ENCODE measurements at places on chromosomes 7 and 10.

- DNase-seq = no peak
Measured at GRCh38 chr10:28312572-28312971, 9.7 kb upstream of the MPP7 start.

DNA sequence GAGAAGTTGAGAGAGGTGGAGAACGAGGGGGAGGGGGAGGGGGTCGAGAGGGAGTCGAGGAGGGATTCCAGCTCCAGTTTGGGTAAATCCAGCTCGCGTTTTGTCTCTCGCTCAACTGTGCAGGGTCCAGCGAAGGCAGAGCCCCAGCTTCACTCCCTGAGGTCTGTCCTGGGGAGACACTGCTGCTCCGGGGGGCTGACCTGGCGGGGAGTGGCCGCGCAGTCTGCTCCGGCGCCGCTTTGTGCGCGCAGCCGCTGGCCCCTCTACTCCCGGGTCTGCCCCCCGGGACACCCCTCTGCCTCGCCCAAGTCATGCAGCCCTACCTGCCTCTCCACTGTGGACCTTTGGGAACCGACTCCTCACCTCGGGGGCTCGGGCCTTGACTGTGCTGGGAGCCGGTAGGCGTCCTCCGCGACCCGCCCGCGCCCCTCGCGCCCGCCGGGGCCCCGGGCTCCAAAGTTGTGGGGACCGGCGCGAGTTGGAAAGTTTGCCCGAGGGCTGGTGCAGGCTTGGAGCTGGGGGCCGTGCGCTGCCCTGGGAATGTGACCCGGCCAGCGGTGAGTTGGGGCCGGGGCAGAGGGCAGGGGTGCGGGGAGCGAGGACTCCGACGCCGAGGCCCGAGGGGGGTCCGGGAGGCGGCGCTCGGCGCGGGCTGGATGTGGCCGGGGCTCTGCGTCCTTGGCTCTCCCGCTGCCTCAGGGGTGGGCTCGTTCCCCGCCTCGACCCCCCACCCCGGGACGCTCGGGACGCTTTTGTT is at the start of gene TET1:
TSS of gene TET1 (plus strand) at position 152 of the 757 bp plus-strand sequence. CDS start 12,002 bp downstream, outside the sequence.
- DNase-seq = peak; percentile 50

GRCh38 chr7:15168489-15168888 is 265.9 kb upstream of the DGKB start:
- DNase-seq = no peak

- no peak for DNase-seq
Measured at GRCh38 chr7:11328309-11328708, 354.6 kb downstream of the PHF14 start.

GRCh38 chr10:131792809-131793208 is 108.0 kb upstream of the PPP2R2D start:
- no peak for DNase-seq

- DNase-seq = peak; percentile 48
Measured at GRCh38 chr10:123044391-123044790, 35.6 kb downstream of the ACADSB start.

- DNase-seq = no peak
Measured at GRCh38 chr10:100528921-100529474, 673 bp downstream of the NDUFB8 start.

DNA sequence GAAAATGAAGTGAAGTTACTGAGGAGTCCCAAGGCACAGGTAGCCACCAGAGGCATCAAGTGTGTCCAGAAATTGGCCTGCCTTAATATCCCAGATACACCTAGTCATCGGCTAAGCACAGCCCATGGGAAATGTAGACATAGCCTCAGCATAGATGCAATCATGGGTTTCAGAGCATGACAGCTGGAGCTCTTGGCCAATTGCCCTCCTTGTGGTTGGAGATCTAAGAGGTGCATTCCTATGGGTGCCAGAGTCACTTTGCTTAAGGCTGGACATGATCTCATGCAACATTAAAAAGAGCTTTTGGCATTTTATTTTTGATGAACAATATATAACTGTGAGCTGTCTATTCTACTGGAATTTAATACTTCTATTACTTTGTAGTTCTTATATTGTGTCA is 758.0 kb upstream of the LRRTM3 start:
- no peak for DNase-seq

- DNase-seq = no peak
Measured at GRCh38 chr10:68231817-68232251, at the start of gene ATOH7. Gene ATOH7, minus strand, starts transcription at chr10:68232113. Its CDS starts 436 bp downstream, at chr10:68231677.

- DNase-seq = no peak
Measured at GRCh38 chr10:3782146-3782450, 2.9 kb downstream of the KLF6 start.

DNA sequence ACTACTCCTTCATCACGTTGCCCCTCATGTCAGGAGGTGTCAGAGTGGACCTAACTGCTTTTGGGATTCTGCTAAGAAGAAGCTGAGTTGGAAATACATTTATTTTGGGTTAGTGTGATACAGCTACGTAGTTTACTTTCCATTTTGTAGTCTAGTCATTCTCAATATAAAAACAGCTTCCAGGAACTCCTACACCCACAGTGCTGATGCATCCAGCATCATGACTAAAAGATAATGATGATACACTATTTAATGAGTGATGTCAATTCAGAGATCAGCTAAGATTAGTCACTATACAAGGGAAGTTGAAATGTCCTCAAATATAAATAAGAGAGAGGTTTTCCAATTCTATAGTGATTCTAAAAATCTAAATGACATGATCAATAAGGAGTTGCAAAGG is 264.2 kb upstream of the SLC26A5 start:
- DNase-seq = no peak

- DNase-seq = peak; percentile 17
Measured at GRCh38 chr10:50614444-50615137, 9.2 kb downstream of the SGMS1 start.

- no peak for DNase-seq
Measured at GRCh38 chr7:155316427-155317113, 18.9 kb downstream of the INSIG1 start.

DNA sequence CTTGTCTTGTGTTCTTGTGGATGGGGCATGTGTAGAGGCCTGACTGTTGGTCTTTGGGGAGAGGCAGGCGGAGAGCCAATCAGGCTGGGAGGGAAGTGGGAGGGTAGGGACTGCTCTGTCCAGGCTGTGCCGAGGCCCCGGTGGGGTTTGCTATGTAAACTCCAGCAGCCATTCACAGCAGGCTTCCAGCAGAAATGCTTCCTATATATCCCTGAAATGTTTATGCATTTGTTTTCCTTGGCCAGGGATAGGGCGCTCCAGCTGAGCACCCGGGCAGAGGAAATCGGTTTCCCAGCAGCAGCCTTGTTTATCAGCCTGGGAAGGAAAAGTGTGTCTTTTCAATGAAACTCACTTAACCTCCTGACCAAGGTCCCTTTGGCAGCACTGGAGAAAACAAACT is 18.3 kb upstream of the AQP1 start:
- DNase-seq = no peak

- DNase-seq = no peak
Measured at GRCh38 chr10:33494694-33495265, 160.3 kb upstream of the NRP1 start.

DNA sequence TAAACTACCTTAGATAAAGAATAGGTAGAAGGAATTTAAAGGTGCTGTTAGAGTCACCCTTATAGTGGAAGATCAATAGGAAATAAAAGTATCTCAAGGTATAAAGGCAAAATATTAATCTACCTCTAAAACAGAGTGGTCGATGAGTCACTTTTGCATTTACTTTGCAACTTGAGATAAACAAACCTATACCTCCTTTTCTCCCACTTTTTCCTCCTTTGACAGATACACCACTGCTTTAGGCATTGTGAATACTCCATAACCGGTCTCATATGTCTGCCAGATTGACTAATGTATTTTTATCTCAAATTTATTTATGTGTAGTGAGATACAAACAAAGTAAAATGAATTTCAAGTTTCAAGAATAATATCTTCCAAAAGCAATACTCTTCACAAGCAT is 193.5 kb downstream of the SKAP2 start:
- no peak for DNase-seq

- DNase-seq = no peak
Measured at GRCh38 chr10:123972481-123973401, 81.1 kb upstream of the CPXM2 start.

DNA sequence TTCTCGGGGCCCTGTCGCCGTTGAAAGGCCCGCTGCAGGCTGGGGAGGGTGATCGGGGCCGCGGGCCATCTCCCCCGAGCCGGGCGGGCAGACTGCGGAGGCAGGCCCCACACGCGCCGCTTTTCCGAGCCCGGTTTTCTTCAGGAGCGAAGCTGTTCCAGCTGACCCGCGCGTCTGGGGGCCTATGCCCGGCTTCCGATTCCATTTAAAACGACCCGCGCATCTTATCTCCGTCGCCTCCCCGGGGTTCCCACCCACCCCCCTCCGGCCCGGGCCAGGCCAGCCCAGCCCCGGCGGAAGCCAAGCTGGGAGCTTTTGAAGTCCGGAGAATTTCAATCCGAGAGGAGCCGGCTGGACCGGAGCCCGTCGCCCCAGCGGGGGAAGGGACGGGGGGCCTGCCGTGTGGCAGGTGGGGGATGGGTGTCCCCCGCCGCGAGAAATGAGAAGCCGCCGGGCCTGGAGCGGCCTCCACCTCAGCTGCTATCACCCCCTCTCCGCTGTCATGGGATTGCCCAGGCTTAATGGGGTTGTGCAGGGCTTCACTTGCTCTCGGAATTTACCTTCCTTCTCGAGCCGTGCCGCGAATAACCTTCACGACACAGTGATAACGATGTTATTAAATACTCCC is 3.1 kb upstream of the EVX1 start:
- DNase-seq = no peak

GRCh38 chr7:27972276-27972675 is 208.3 kb downstream of the JAZF1 start:
- no peak for DNase-seq

- DNase-seq = no peak
Measured at GRCh38 chr7:1413936-1414639, 45.2 kb downstream of the MICALL2 start.

DNA sequence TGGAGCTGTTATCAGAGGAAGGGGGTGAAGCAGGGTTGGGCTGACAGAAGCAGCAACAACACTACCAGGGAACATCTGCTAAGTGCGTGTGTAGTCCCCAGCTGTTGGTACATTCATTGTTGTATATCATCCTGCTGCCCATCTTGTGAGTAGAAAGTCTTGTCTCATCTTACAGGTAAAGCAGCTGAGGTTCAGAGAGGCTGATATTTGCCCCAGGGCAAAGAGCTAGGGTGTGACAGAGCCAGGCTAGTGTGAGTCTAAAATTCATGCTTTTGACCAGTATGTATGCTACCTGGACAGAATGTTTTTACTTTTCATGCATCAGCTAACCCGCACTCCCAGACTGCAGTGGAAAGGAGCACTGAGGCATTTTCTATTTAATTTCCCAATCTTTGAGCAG is 221.6 kb downstream of the STK31 start:
- DNase-seq = no peak

DNA sequence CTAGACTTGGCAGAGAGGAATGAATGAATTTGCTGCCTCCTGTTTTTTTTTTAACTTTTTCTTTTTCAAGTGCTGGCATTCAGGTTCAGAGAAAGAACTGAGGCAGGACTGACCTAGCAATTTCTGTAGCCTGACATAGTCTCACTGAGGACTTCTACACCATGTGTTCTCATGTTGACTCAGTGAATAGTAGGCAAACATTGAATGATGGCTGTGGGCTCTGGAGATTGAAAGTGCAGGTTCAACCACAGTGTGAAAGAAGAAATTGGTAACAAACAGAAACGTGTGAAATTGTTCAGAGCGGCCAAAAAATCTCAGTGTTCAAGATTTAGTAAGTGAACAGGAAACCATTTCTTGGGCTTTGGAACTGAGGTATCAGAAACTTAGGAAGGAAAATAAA is 322.4 kb upstream of the GHITM start:
- no peak for DNase-seq

DNA sequence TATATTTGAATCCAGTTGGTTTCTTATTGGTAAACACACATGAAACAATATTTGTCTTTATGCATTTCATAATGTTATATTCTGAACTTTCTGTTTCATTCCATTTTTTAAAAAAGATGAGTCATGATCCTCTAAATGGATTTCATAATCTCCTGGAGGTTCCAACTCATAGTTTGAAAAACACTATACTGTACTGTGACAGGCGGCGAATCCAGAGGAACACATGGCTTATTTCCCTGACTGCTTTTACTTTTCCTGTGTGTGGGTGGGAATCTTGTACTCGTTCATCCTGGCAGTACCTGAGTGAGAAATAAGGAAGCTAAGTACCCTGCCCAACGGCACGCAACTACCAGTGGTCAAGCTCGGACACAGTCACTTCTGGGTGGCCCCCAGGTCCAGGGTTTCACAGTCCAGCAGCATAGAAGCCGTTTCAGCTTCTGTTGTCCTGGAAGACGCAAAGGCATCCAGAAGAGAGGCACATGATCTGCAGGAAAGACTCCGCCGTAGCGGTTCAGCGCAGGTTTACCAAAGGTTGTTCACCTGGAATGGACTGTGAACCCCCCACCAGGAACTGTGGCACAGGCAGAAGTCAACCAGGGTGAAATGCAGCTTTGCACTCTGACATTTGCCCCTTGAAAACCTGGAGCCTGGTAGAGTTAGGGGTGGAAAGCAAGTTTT is 117.7 kb downstream of the CCNY start:
- no peak for DNase-seq

DNA sequence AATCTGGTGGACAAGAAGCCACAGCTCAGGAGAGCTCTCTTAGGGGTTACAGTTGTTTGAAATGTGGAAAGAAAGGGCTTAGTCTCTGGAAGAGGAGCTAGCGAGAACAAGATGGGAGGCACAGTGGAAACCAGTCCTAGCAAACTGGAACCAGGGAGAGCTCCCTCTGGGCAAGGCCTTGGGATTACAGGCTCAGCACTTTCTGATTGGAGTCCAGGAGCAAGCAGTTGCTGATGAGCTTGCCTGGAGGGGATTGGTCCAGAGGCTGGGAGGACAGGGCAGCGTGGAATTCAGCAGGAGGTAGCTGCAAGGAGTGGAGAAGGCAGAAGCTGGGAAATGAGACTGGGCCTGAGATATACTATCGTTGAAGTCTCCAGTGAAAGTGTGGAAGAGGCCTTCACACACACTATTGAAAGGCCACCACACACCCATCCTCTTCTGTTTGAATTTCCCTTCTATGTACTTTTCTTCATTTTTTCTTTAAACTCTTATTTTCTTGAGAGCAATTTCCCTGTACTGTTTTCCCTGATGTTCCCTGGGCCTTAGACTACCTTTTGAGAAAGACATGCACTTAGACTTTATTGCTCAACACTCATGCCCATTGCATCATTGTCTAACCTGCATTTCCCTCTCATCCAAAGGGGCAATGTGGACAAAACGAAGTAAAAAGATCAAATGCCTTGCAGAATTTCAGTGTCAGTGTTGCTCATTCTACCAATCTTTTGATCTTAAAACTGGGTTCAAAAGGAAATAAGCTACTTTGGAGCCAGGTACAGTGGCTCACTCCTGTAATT is 57.8 kb upstream of the LANCL2 start:
- no peak for DNase-seq

- DNase-seq = no peak
Measured at GRCh38 chr7:3152714-3153113, 109.0 kb upstream of the CARD11 start.

DNA sequence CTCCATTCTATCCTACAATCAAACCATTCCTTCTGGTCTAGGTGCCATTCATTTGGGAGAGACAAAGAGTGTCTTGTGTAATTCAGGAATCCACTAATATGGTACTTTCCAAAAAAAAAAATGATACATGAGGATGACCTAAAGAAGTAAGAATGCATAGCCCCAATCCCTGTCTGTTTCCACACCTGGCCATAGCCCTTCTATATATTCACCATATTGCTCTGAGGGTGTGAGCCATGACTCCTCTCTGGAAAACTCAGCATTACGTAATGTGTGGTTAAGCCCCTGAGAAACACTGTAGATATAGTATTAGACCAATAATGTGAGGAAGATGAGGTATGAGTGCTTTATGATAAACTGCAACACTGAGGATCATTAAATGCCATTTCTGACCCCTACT is 592.7 kb downstream of the INHBA start:
- peak; percentile 25 for DNase-seq
